ENCODE measurements at places on chromosomes 3 and 15.

DNA sequence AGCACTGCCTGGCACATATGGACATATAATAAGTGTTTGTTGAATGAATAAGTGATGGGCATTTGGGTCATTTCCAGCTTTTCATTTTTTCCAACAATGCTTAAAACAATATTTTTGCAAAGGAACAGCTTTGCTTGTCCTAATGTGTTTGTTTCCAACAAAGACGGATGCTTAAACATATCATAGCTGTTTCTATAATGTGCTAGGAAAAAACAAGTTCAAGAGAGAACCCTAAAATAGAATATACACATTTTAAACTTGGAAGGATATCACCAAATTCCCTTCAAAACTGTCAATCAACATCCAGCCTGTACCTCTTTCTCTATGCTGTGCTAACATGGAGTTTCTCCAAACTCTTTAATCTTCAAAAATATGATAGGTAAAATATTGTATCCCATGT lies 224.5 kb upstream of the WNT5A start:
- no peak for DNase-seq

DNA sequence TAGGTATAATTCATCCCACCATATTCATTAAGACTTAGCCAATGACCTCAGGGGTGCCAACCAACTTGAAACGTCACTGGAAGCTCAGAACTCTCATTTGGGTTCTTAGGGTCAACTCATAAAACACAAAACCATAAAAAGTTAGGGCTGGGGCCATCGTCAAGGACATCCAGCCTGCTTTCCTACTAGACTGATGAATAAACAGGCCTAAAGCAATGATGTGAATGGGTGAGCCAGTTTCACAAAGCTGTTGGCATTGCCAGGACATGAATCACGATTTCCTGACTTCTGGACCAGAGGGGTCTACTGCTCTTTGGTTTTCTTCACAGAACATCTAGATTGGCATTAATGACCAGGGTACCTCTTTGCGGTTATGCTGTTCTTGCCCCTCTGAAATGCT lies 64.7 kb downstream of the EOMES start:
- DNase-seq: no peak

- no peak for DNase-seq
Measured at GRCh38 chr15:81001152-81002008, 657 bp downstream of the TLNRD1 start.

GRCh38 chr15:91921843-91922198 lies 68.3 kb downstream of the SLCO3A1 start:
- DNase-seq: no peak

GRCh38 chr3:153084431-153084830 lies 77.6 kb upstream of the RAP2B start:
- no peak for DNase-seq

- DNase-seq: no peak
Measured at GRCh38 chr3:197700095-197700494, 36.6 kb downstream of the RUBCN start.

Measured in GM18507 (cell line).